ENCODE measurements at places on chromosomes 2 and 18.

DNA sequence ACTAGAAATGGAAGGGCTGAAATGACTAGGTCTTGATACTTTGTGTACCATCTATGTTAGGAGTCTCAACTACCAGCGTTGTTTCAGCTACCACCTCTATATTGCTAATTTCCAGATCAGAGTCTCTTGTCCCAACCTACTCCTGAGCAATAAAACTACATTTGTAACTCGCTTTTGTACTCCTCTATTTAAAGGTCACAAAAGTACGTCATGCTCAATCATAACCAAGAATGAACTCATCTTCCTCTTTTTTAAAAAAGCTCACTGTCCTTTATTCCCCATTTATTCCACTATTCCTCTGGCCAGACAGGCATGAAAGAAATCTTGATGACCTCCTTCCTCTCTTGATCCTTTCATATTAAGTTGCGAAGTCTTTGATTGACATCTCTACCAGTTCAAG lies 11.2 kb upstream of the MATN3 start:
- no peak for DNase-seq

- no peak for DNase-seq
Observed at GRCh38 chr2:44037221-44037620, 41.4 kb upstream of the LRPPRC start.

- DNase-seq: peak; percentile 51
Observed at GRCh38 chr2:18077704-18078103, 199.2 kb downstream of the KCNS3 start.

GRCh38 chr2:35526741-35527140 lies 828.8 kb upstream of the CRIM1 start:
- no peak for DNase-seq

Data from fibroblast of skin of left biceps (primary cell).